Skeletal muscle cell (primary cell): ENCODE measurements at places on chromosomes 1 and 21.
A peak's percentile ranks its signal among the peaks of the same experiment; 100 is the strongest.

GRCh38 chr1:86356247-86356646 lies 39.9 kb downstream of the ODF2L start:
- DNase-seq: no peak

DNA sequence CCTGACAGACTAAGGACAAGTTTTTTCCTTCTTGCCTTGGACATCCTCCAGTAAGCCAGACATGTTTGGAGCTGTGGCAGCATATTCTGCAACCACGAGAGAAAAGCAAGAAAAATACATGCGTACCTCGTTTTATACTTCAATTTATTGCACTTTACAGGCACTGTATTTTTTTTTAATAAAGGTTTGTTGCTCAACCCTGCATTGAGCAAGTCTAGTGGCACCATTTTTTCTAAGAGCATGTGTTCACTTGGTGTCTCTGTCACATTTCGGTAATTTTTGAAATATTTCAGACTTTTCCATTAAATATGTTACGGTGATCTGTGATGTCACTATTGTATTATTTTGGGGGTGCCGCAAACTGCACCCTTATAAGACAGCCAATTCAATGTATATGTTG lies 2.1 kb upstream of the SSX2IP start:
- DNase-seq: no peak

- DNase-seq: no peak
Observed at GRCh38 chr1:34695580-34695979, 59.3 kb upstream of the GJB5 start.

DNA sequence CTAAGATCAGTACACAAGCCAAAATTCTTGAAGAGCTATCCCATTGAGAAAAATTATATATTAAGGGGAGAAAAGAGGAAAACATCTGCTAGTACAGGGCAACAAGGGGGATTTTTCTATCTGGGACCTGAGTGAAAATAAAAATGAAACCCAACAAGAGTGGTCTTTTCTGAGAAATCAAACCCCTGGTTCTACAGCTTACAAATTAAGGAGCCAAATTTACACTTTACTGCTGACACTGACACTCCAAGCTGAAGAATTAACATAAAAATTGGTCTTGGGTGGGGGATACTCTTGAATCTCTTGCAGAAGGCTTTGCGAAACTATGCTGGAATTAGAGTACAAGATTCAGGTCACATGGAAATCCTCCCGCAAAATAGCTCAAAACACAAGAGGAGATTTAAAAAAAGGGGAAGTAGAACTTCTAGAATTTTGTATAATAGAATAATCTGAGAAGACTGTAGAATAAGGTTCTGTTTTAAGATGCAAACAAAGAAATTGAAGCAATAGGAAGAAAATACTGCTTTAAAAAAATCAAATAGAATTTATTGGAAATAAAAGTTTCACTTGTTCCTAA lies 32.1 kb upstream of the HSPA13 start:
- DNase-seq: no peak

- DNase-seq: no peak
Observed at GRCh38 chr1:95584315-95584714, 350.3 kb downstream of the RWDD3 start.

DNA sequence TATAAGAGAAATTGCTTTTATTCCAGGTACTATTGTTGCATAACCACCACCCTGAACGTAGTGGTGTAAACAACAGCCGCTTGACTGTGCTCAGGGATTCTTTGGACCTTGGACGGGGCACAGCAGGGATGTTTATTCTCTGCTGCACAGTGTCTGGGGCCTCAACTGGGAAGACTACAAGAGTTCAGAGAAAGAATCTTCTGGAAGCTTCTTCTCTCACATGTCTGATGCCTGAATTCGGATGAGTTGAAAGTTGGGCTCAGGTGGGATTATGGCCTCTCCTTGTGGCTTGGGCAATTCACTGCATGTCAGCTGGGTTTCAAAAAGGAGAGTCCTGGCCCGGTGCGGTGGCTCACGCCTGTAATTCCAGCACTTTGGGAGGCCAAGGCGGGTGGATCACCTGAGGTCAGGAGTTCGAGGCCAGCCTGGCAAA lies 19.0 kb upstream of the SSBP3 start:
- no peak for DNase-seq

DNA sequence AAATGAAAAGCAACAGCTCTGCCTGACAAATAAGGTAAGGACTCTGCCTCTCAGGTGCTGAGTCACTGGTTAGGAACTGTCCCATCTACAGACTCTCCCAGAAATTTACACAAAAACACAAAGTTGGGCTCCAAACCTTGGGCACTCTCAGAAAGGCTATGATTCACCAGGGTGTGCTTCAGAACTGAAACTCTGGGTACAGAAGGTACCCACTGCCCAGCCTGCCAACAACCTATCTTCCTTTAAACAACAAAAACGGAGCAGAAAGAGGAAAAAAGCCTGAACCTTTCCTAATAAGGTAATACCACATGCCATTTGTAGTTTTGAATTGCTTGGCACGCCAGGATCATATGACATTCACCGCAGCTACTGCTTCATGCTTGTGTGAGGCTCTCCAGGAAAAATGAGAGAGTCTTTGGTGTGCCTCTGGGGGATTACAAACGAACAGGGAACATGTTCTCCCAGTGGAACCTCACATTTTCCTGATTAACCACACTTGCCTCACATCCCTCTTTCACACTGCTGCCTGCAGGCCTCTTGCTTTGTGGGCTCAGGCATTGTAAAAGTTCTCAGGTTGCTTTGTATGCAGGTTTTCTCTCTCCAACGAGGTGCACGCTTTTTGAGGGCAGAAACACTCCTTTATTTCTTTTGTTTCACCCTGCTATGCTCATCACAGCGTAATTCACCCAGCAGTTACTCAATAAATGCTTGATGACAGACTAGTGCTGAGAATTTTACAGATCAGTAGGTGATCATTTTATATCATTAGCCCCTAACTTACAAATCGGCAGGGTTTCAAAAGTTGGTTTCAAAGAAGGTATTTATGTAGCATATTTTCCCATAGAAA lies 65.1 kb downstream of the GADD45A start:
- peak; percentile 85 for DNase-seq
